Right lobe of liver (tissue), 6 donors: ENCODE measurements at places on chromosomes 6 and 20.
A peak's percentile ranks its signal among the peaks of the same experiment; 100 is the strongest.

DNA sequence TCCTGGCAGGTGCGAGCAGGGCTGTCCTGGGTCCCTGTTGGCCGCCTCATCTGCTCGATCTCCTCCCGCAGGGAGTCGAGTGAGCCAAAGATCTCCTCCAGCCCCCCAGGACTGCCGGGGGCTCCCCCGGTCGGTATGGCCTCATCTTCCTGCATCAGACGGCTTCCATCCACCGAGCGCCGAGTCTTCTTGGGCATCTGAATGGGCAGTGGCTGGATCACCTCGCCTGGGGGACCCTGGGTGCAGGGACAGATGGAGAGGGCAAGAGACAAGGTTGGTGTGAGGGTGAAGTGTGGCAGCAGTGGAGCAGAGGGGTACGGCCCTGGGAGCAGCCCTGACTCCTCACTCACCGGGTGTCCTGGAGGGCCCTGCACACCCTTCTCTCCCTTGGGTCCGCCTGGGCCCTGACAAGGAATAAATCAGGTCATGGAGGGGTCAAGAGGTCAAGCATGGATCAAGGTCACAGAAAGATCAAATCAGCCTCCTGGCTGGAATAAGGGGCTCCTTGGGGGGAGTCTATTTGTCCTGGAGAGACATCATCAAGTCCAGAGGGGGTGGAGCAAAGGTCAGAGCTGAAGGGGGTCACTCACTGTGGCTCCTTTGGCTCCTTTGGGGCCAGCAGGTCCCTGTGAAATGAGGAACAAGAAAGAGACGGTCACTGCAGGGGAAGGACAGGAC lies 26.5 kb downstream of the COL11A2 start:
- DNase-seq: no peak

GRCh38 chr6:158251565-158251964 lies 60.7 kb upstream of the TULP4 start:
- no peak for DNase-seq

GRCh38 chr6:142297996-142298753 lies 3.6 kb upstream of the ADGRG6 start:
- no peak for DNase-seq

GRCh38 chr6:6707143-6707542 lies 118.6 kb downstream of the LY86 start:
- peak; percentile 44 for DNase-seq
